ENCODE measurements at places on chromosomes 2 and 18.

DNA sequence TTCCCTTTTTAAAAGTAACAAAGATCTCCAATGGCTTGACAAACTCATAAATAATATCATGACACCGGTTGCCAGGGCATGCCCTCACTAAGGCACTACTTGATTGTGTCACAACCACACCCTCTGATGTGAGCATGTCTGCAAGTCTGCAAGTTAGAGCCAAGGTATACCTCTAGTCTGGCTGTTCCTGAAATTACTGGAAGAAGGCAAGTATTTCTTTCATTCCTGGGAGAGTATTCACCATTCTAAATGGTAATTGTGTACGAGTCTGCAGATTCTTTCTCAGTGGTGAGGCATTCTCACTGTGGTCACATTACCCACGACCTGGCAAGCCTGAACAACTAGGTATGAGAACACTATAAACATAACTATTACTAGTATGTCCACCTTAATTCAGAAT, 25.7 kb upstream of the RNU4ATAC start:
- peak; percentile 85 for DNase-seq

DNA sequence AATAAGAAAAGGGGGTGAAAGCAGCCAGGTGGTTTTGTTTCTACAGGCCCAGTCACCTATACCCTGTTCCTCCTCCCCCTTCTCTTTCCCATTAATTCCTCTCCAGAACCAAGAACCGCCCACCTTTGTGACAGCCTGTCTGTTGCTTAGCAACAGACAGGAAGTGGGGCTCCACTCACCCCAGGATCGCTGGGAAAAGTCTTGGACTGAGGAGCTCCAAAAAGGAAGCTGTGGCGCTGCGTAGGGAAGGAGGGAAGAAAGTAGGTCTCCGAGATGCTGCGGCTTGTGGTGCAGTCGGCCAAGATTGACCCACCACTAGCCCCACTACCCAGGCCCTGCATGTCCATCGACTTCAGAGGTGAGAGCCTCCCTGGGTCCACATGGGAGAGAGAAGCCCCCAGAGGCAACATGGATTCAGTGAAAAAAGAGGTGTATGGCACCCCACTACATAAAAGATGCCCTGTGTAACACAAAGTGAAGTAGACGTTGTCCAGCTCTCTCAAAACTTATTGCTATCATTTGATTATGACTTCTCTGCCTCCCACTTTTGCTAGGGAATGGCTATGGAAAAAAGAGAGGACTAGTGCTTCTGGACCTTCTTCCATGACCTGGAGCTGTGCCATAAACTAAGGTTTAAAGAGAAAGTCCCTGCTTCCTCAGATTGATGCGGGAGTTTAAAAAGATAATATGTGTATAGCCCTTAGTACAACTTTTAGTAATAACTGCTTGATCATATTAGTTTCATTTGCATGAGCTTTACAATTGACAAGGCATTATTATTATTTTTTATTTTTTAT, at the start of gene FER1L5:
FER1L5 (plus strand) TSS at position 201 of the 797 bp plus-strand sequence; CDS start at position 274, 73 bp downstream.
- no peak for DNase-seq

GRCh38 chr2:45288532-45289417, 279.5 kb upstream of the SIX2 start:
- DNase-seq, result no peak

DNA sequence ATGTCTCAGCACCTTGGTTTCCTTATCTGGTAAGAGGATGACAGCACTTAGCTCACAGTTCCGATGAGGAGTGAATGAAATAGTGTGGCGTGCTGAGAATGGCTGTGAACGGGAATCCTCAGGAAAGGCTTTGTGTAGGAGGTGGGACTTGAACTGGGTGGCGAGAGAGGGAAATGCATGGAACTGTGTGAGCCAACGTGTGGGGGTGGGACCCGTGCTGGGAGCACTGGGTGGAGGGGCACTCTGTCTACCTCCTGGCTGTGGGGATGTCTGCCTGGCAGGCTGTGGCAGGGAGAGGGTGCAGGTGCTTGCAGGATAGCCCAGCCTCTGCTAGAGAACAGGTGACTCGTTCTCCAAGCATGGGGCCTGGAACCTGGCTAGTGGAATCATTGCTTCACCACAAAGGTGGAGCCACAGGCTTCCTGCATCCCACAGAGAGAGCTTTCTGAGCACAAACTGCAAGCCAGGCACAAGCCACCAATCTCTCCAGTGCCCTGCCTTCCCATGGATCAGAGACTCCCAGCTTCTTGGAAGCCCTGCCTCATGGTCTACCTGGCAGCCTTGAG, 145.2 kb downstream of the CELF4 start:
- no peak for DNase-seq

GRCh38 chr2:97995026-97995733, 568 bp downstream of the TMEM131 start:
- no peak for DNase-seq

DNA sequence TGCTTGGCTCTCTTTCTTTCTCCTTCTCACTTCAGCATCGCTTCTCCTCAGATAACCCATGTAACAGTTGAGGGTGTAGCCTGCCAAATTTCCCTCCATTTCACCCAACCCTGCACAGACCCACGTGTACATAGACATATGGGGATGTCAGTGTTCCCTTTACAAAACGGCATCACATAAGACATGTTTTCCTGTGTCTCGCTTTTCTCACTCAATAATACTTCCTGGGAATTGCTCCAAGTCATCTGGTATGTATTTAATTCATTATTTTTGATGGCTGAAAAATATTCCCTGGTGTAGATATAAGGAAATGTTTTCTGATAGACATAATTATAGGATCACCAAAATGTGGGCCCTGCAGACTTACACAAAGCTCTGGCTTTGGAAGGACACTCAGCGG, 176.8 kb downstream of the LOXHD1 start:
- DNase-seq, result no peak

DNA sequence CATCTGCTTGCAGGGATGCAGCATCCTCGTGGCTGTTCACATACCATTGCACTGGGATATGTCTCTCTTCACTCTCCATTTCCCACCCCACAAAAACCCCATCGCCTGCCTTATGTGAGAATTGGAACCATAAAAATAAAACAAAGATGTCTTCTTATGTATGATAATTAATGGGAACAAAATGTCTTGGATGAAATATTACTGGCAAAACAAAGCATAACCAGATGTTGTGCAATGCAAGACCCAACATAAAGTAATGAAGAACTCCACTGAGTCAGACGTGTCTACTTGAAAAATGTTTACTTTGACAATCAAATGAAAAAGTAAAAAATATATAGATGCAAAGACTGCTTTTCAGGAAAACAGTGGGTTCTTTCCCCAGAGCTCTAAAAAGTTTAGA, 611.3 kb upstream of the SYT4 start:
- DNase-seq, result no peak

- DNase-seq, result no peak
Measured at GRCh38 chr18:38587571-38587970, 1022.0 kb upstream of the CELF4 start.

- DNase-seq, result no peak
Measured at GRCh38 chr2:226398580-226398979, 401.0 kb downstream of the IRS1 start.

DNA sequence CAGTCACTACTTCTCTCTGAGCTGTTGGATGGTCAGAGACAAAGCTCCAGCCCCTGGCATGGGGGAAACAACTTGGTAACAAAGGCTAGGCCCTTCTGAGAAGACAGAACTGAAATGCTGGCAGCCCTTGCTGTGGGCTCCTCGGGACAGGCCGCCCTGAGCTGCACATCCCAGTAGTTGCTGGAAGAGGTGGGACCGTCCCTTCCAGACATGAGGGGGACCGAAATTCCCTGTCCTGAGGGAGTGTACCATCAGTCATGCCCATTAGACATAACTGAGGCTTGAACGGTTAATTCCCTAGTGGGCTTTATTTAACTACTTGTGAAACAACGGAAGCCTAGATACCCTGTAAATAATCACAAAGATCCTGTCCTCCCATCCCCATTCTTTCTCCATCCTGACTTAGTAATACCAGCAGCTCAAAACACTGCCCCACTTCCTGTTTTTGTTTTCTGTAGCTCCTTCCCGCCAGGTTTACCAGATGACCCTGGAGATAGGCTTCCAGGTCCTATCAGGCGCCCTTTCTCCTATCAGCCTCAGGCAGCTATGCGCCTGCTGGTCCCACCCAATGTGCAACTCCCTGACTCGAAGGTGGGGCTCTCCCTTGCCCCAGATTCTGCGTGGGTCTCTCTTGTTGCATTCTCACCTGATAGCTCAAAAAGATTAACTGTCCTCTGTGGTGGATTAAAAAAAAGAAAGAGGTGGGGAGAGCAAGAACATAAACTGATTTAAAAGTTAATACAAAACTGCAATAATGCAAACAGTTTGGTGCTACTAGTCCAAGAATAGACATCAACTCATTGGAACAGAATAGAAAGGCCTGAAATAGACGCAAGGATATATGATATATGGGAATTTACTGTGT, 37.0 kb upstream of the NT5DC4 start:
- no peak for DNase-seq

DNA sequence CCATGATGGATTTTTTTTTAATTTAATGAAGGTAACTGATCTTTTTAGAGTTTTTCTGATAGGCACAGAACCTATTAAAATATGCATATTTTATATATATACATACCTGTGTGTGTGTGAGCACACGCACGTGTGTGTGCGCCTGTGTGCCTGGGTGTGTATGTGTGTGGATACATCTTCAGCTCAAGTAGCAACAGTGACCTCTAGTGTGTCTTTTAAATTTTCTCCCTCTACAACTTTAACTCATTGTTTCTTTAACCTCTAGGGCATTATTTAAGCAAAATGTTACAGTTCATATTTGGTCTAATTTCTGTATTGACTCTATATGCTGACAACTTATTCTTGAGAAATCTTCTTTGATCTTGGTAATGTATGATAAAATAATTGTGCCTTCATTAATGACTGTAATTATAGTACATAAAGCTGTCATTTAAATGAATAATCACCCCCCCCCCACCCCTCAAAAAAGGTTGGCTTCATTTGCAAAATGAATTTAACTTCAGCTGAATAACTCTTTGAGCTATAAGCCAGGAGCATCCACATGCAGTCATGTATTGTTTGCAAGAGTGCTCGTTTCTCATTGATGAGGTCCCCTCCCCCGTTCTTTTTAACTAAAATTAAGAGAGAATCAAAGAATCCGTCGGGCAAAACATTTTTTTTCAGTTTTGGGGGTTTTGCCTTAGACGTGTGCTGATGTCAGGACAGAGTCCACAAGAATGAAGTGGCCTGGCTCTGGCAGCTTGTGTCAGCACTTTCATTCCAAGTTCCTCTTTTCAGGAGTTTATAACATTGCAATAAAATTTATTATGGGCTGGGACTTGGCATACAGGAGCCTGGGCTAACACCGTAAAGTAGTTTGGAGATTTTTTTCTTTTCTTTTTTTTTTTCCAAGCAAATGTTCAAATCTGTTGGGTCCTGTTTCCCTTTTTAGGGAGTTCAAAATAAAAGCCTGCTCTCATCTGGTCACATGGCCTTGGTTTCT, 80.0 kb downstream of the ETAA1 start:
- peak; percentile 6 for DNase-seq

- no peak for DNase-seq
Measured at GRCh38 chr2:215191477-215191876, 53.1 kb upstream of the ABCA12 start.

GRCh38 chr18:50011813-50012435, 183.0 kb downstream of the MYO5B start:
- peak; percentile 21 for DNase-seq

DNA sequence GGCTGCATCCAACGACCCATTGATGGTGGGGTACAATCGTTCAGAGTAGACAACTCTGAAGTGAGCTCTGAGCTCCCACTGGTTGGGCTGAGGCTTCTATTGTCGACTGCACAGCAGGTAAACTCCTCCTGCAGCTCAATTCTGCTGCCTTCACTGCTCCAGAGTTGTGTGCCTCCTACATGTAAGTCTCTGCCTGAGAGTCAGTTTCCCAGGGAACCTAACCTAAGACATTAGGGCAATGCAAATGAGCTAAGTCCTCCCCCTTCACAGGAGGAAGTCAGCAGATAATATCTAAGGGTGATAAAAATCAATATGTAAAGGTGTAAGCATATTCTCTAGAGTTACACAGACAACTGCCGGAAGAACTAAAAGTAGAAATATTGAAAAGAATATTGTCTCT, 22.5 kb upstream of the ACYP2 start:
- no peak for DNase-seq

DNA sequence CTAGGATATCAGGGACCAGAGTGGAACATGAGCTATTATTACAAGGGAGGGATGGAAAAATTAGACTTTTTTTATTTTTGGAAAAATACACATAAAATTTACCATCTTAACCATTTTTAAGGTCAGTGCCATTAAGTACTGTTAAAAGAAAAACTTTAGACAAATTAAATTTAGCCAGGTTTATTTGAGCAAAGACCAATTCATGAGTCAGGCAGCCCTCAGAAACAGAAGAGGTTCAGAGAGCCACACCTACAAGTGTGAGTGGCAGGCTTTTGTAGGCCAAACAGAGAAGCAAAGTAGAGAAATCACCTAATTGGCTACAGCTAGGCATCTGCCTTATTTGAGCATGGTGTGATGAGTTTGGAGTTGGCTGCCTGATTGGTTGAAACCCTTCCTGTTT, 301.3 kb upstream of the RAB12 start:
- no peak for DNase-seq

DNA sequence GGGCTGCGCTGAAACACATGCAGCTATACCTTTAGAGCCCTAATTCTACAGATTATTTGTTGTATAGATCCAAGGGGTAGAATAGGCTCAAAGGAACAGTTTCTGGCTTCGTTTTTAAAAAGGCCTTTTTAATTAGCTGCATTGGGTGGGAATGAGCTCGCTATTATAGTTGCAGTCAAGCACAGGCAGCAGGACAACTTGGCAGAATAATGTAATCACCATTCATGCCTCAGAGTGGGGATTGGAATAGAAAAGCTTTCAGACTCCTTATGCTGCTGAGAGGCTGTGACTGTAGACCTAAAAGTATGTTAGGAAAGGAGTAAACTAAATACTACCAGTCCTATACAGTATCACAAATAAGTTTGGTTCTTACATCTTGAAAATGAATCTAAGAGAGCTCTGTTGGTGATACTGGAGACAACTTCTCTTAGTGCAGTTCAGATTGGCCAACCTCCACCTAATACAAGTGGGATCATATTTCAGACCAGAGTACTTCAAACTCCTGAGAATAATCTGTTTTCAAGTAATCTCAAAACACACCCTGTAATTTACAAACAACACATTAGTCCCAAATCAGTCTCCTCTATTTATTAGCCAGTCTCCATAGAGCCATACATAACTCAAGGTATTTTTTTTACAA, 121.4 kb downstream of the ANTXR1 start:
- DNase-seq, result no peak

- no peak for DNase-seq
Measured at GRCh38 chr18:49096021-49096420, 145.3 kb upstream of the SMAD7 start.

- DNase-seq, result no peak
Measured at GRCh38 chr2:152537081-152537651, 180.1 kb downstream of the PRPF40A start.

DNA sequence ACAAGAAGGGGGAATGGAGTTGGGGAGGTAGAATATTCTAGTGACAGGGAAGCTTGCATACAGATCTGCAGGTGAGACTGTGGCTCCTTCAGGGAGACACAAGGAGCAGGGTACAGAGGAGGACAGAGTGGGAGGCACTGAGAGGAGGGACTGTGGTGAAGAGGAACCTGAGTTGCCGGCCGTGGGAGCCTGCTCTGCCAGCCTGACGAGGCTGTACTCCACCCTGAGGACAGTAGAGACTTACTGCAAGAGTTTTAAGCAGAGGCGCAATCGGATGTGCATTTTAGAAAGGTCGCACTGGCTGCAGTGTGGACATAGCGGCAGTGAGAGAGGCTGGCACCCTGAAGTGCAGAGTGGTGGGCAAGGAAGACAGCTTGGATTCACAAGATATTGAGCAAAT, 185.8 kb downstream of the GFPT1 start:
- DNase-seq, result no peak

- DNase-seq, result no peak
Measured at GRCh38 chr2:7674606-7675005, 757.4 kb downstream of the RNF144A start.
